Activated CD8-positive, alpha-beta memory T cell treated with anti-CD3 and anti-CD28 coated beads for 4 hours (primary cell): ENCODE measurements at places on chromosomes 16 and 17.

DNA sequence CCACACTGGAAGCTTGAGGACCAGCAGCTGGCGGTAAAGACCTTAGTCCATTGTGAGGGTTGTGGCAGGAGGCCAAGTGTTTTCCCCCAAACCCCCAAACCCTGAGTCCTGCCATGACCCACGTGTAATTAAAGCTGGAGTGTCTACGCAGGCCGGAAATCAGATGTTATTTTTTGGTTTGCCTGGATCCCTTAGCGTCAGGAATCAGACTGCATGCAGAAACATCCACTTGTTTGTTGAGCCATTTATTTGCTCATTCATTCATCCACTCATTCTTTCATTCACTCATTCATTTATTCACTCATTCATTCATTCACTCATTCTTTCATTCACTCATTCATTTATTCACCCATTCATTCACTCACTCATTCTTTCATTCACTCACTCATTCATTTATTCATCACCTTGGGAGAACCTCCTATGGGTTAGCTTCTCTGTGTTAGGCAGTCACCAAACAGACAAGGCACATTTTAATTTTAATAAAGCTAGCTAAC, 313.1 kb downstream of the MAF start:
- DNase-seq = no peak

GRCh38 chr16:54579106-54579728, 292.6 kb upstream of the IRX3 start:
- no peak for DNase-seq

DNA sequence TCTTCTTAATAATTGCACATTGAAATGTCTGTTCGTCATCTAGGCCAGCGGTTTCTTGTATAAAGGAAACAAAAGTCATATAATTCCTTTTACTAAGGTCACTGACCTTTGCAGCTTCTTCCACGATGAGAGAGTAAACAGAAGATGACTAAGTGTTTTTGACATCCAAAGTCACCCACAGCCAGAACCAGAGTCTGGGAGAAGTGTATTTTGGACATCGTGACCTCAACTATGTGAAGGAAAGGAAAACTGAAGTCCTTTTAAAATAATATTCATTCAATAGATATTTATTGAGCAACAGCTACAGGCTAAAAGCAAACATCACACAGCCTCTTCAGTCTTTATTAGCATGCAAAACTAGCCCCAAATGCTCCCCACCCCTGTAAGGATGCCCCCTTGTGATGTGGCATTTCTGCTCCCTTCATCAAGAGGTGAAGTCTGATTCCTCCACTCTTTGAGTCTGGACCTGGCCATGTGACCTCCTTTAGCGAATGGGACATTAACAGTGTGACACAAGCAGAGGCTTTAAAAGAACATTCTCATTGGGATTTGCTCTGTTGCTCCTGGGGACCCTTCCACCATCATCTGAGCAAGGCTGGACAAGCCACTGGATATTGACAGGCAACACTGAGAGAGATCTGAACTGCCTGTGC, 8.1 kb upstream of the PMP22 start:
- DNase-seq = no peak

DNA sequence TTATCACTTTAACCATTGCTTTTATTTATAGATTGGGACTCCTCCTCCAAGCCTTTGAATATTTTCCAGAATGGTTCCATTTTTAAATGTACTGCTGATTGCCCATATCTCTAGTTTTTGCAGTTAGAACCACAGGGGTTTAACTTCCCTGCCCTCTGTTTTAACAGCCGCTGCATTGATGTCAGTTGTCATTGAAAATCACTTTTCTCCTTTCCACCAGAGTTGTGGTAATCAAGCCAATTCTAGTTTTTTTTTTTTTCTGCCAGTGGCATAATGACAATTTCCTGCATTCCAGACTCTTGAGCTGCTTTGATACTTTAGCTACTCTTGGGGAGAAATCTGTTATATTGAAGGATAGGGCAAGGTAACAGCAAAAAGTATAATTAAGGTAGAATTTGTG, 91.5 kb downstream of the HS3ST4 start:
- no peak for DNase-seq

GRCh38 chr16:58511933-58512815, 3.1 kb upstream of the SETD6 start:
- peak; percentile 67 for DNase-seq

GRCh38 chr16:60064026-60064425, 1329.9 kb upstream of the GOT2 start:
- DNase-seq = no peak

- DNase-seq = no peak
Measured at GRCh38 chr17:43645765-43646481, 15.8 kb downstream of the MEOX1 start.

GRCh38 chr16:68297908-68298307, 12.8 kb downstream of the SLC7A6OS start:
- DNase-seq = no peak

DNA sequence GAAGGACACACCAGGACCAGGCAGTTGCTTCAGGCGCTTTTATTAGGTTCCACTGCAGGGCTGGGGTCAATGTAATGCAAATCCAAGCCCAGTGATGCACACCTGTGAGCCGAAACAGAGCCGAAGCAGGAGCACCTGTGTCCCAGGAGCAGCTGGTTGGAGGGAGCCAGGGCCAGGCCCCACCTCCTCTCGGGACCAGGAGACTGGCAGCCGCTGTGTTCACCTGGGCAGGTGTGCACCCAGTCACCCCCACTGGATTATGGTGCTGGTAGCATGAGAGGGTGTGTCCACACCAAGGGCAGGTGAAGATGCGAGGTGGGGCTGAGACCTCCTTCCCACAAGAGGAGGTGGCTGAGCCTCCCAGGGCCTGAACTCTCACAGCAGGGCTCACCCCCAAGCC, 4.7 kb upstream of the FAAP100 start:
- DNase-seq = no peak

- DNase-seq = peak; percentile 13
Measured at GRCh38 chr17:41404024-41404671, 6.7 kb upstream of the KRT31 start.

DNA sequence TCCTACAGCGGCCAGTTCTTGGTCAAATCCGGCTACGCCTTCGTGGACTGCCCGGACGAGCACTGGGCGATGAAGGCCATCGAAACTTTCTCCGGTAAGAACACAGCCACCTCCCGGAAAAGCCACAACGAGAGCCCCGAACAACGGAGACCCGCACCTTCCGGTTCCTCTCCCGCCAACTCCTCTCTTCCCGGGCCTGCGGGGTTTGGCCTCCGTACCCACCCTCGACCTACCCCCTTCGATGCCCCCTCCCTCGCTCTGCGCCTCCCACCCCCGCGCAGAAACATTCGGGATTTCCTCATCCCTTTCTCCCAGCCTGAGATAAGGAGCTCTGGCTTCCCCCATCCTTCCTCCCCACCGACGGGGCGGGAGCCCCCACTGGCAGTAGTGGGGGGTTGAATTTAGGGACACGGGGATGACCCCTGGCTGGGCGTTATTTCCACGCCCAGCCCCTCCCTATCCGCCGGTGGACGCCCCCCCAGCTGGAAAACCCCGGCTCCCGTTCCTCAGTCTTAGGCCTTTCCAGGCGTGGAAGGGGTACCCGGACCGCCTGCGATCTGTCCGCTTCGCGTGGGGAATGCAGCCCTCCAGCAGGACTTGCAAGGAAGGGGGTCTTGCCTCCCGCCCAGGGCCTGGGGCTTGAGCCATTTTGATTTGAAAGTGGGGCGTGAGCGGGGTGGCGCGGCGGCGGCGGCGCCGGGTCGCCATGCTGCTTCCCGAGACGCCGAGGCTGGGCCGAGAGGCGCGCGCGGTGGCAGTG, 822 bp downstream of the IGF2BP1 start:
- DNase-seq = no peak

DNA sequence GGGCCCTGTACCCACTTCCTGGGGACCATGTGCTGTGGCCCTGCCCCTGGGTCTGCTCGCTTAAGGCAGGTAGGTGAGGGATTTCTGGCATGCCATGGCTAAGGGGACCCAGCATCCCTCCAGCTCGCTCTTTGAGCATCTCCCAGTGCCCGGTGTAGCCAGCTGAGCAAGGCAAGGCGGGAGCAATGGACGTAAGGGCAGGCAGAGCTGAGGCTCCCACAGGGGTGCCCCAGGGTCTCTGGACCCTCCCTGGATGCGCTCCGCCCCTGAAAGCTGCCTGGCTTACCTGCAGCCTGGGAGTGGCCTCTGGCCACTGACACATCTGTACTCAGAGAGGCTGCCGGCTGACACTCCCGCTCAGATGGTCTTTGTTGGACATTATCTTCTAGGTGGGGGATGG, 189.9 kb downstream of the IRF8 start:
- DNase-seq = no peak

DNA sequence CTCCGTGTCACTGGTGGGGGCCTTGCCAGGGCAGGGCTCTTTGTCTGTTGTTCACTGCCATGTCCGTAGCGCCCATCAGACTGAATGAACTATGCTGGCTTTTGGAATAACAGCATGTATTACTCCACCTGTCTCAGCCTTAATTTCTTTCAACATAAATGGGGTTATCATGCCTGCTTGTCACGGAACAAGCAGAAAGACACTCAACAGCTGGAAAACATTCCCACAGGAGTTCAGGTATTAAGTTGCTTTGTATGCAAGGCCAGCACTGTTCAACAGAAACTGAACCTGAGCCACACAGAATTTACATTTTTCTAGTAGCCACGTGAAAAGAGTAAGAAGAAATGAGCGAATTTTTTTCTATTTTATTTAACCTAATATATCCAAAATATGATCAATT, 13.1 kb downstream of the PPL start:
- DNase-seq = no peak

DNA sequence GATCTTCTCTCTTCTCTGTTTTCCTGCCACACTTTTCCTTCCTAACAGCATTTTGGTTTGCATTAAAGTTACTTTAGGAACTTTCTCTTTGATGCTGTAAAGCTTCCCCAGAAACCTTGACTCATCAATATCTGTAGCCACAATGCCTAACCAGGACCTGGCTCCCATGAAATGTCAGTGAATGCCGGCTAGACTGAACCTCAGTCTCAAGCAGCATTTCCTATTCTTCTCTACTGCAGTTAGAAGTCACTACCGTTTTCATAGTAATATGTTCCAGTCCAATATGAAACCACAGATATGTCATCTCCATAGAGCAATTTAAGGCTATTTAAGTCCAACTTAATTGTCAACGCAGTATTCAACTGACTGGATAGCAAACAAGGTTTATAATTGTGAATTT, 28.9 kb downstream of the ITFG1 start:
- DNase-seq = no peak

DNA sequence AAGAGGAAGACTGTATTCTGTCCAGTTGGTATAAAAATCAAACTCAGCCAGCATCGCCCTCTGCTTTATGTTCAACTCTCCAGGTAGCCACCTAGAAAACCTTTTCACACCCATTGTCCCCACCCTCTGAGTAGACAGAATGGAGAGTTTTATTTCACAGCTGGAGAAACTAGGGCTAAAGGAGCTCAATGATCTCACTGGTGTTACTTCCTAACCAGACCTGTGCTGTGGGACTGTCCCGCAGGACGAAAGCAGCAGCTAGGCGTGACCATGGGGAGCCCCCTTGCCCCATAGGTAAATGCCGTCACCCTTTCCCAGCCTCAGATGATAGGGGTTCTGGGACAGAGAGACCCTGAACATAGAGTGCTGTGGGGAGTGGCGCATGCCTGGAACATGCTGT, 67.7 kb downstream of the CYLD start:
- no peak for DNase-seq

DNA sequence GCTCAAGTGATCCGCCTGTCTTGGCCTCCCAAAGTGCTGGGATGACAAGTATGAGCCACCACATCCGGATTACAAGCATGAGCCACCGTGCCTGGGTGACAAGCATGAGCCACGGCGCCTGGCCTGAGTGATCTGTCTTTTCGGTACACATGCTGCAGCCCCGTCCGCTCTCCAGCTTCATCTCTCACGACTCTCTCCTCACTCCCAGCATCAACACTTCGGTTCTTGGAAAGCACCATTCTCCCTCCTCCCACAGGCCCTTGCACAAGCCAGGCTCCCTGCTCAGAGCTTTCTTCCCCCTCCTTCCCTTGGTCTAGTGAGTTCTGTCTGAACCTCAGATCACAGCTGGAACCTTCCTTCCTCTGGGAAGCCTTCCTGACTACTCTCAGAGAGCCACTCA, 6.5 kb upstream of the NCBP3 start:
- no peak for DNase-seq

DNA sequence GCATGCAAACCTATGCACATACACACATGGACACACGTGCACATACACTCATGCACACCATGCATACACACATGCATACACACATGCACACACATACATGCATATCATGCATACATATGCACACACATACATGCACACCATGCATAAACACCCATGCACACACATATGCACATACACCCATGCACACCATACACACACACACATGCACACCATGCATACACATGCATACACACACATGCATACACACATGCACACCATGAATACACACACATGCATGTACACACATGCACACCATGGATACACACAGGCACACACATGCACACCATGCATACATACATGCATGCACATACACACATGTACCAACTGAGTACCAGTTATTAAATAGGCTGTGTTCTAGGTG, 543.3 kb upstream of the EEF2KMT start:
- DNase-seq = no peak

GRCh38 chr17:27741361-27741861, 58.9 kb downstream of the NOS2 start:
- no peak for DNase-seq

- DNase-seq = no peak
Measured at GRCh38 chr17:61306003-61306402, 93.6 kb upstream of the TBX2 start.

DNA sequence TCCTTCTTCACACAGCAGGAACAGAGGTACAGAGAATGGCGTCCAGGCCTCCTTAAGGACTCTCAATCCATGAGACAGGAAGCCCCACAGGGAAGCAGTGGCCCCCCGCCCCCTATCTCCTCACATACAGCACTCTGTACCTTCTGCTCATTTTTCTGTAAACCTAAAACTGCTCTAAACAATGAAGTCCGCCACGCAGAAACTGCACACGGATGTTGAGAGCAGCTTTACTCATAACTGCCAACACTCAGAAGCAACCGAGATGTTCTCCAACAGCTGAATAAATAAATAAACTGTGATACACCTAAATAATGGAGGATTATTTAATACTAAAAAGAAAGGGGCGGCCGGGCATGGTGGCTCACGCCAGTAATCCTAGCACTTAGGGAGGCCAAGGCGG, 9.9 kb downstream of the TBC1D16 start:
- no peak for DNase-seq

DNA sequence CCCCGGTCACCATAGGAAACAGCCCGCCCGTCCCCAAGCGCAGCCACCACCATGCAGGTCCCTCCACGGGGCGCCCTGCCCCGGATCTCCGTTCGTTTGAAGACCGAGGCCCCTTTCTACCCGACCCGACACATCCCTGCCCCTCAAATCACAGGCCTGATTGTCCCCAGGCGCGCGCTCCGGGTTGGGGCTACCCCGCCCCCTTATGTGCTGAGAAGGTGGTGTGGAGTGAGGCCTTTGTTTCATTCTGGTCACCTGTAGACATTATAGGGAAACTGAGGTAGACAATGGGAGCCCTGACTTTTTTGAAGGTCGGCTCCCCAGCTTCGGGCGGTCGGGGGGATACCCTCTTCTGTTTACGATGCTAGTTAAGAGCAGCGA, 763 bp upstream of the ACTG1 start:
- peak; percentile 44 for DNase-seq

- no peak for DNase-seq
Measured at GRCh38 chr17:72476134-72476533, 355.3 kb downstream of the SOX9 start.
